ENCODE measurements at places on chromosomes 12 and 14. TPM values are rescaled to one million over a fixed set of nuclear protein-coding genes. Genes with fewer than 3 reads are reported as not detected.

NANOG gene
- not detected for polyA plus RNA-seq

RNASE4 gene
- polyA plus RNA-seq = 12.4 TPM

SOX5 gene
- polyA plus RNA-seq = 0.21 TPM

- DNase-seq = no peak
These were observed 4.7 kb downstream of the SYNE2 start for GRCh38 chr14:63857466-63858030.

- no peak for DNase-seq
These were observed 185.3 kb downstream of the KIF26A start for GRCh38 chr14:104323551-104324175.

DNA sequence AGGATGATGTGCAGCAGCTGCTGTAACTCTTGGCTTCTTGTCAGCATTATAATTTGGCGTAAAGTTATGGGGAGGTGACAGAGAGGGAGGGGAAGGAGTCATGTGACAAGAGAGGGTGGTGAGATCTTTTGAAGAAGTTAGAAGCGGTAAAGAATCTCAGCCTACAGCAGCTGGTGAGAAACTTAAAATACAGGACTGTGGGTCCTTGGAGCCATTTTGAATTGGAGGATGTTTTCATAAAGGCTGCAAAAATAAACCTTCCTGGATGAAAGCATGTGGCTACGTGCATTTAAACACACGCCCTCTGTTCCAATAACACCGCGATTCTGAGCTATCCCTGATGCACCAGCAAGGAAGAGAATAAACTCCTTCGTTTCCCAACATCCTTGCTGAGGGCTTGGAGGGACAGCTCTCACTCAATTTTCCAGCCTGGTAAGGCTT, 133.7 kb downstream of the TMEM30B start:
- DNase-seq = no peak

DNA sequence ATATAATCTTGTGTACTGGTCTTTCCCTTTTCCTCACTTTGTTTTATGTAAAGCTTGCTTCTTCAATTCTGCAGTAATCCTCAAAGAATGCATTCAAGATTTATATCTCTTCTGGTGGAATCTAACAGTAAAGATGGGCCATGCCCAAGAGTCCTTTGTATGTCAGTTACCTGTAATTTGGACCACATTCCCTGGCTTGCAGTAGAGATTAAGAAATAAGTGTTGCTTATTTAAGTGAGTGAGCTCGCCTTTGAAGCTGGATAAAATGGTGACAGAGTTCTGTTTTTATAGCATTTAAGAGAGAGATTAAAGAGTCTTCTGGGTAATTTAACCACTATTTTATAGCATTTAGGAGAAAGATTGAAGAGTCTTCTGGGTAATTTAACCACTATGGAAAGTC, 262.1 kb upstream of the ATP2B1 start:
- DNase-seq = no peak

DNA sequence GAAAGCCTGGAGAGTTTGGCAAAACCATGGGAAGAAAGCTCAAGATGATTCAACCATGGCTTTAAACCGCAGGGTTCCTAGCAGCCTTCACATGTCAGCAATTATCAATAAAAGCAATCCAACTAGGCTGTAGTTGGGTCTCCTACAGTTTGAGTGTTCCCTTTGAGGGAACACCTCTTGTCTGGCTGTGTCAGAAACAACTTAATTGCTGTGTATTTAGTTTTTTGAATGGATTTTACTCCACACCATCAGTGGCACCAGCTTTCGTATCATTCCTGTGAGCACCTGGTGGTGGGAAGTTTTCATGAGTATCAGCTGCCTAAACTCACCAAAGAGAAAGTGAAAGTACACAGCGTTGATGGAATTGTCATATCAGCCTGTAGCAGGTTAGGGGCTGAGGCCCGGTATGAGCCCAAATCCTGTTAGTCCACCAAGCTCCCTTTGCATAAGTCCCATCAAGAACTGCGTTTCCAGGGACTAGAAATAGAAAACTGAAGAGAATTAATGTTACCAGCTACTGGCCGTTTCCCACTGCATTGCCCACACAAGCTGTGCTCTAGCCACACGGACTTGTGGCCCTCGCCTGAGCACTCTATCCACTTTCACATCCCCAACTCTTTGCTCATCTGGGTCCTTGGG, 10.9 kb upstream of the IL26 start:
- DNase-seq = no peak

DNA sequence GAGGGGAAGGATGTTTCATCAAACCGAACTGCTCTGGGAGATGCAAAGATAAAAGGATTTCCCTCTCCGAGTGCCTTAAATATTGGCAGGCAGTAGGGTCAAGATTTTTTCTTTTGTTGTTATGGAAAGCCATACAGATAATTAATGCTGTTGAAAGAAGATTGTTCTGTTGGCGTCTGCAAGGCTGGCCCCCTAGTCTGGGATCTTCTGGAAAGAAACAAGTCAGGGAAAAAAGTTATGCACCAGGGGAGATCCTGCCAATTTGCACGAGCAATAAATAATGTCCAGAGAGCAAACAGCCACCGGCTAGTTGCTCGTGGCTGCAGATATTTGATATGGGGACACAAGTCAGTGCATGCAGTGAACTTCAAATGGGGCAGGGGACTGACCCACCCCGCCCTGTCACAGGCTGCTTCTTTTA, 202.1 kb upstream of the MYL2 start:
- no peak for DNase-seq
